ENCODE measurements at places on chromosomes 1 and 21.

GRCh38 chr1:196466166-196466565, 142.1 kb downstream of the KCNT2 start:
- DNase-seq: no peak

DNA sequence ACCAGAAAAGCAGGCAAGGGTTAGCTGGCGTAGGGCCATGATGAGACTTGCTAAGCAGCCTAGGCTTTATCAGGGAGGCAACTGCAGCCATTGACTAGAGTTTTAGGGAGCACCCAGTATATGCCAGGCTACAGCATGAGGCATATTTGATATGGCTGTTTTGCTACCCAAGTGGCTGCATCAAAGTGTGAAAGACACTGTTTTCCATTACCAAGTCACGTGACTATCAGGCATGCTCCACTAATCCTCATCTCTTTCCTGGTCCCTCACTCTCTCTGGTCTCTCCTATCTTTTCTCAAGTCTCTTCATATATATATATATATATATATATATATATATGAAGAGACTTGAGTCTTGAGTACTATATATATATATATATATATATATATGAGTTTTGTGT, 206.7 kb upstream of the POU3F1 start:
- no peak for DNase-seq

GRCh38 chr1:187624812-187625545, 796.2 kb downstream of the PLA2G4A start:
- peak; percentile 5 for DNase-seq

GRCh38 chr1:95245029-95245428, 11.0 kb downstream of the RWDD3 start:
- no peak for DNase-seq

- peak; percentile 14 for DNase-seq
These were observed 14.5 kb downstream of the SLC6A17 start for GRCh38 chr1:110164725-110165350.

- peak; percentile 72 for DNase-seq
These were observed 47.6 kb downstream of the ARHGEF16 start for GRCh38 chr1:3501856-3502640.

- DNase-seq: no peak
These were observed 18.5 kb upstream of the C1orf159 start for GRCh38 chr1:1134300-1134970.

DNA sequence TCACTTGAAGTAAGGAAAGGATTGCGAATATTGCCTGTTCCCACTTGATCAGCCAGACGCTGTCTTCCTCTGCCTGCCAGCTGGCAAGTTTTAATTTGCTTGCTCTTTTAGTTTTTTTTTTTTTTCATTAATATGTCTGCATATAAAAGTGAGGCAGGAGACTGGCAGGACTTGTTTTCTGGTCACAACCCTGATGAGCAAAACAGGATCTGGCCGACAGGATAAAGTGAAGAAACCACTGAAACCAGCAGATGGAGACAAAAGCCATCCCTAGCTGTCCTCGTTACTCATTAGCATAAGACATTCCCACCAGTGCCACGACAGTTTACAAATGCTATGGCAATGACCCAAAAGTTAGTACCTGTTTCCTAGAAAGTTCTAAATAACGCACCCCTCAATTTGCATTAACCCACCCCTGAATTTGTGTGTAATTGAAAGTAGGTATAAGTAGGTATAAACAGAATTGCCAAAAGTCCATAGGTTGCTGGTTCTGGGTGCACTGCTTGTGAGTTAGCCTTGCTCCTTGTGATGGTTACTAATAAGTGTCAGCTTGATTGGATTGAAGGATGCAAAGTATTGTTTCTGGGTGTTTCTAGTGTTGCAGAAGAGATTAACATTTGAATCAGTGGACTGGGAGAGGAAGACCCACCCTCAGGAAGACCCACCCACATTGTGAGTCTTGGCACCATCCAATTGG, 60.8 kb downstream of the ZNF684 start:
- peak; percentile 60 for DNase-seq

- DNase-seq: no peak
These were observed 396.5 kb upstream of the LRRC7 start for GRCh38 chr1:69171248-69171647.

DNA sequence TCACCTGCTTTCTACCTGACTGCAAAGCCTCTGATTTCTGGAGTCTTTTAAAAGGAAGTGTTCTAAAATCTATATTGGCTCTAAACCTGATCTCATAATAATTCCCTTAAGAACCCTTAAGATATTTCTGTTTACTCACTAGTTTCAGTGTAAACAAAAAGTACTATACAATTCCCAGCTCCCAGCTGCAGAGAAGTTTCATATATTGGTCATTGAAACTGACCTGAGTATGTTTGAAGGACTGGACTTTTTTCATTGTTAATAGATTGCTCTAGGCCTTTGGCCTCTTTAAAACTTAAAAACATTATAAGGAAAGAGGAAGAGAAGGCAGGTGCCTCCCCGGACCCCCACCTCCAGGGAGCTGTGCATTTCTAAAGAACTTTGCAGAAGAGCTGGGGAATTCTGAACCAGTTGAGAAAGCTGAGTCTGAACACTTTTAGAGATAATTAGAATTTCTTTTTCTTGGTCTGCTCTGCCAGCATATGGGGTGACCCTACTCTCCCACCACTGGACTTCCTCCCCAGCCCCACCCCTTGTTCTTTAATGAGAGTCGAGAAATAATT, 23.7 kb downstream of the CLIC6 start:
- DNase-seq: no peak

DNA sequence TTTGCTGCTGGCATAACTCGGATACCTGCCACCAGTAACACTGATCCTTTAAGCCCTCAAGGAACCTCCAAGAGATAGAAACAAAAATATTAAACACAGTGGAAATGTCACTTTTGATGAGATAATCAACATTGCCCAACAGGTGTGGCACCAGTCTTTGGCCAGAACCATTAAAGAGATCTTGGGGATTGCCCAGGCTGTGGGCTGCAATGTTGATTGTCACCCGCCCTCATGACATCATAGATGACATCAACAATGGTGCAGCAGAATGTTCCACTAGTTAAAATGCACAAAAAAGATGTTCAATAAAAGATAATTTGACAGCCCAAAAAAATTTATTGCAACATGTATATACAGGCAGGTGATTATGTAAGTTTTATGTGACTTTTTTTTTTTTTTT, 20.2 kb upstream of the ZMYM1 start:
- DNase-seq: no peak

DNA sequence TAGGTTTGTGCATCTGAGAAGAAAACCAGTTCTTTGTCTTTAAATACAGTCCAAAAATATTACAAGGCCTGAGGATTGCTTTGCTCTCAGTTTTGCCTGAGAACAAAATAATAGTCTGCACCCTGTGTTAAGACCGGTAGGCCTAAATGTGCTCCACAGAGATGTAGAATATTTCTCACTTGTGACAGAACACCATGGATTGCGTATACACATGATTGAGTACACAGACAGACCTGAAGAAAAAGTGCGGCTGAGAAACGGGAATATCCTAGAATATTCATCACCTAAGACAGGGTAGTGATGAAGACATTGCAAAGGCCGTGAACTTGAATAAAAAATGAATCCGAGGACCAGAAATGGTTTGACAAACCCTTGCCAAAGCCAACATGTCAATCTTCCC, 155.4 kb downstream of the BRINP3 start:
- DNase-seq: no peak

- DNase-seq: no peak
These were observed 103.1 kb upstream of the CSF3R start for GRCh38 chr1:36585569-36586548.

DNA sequence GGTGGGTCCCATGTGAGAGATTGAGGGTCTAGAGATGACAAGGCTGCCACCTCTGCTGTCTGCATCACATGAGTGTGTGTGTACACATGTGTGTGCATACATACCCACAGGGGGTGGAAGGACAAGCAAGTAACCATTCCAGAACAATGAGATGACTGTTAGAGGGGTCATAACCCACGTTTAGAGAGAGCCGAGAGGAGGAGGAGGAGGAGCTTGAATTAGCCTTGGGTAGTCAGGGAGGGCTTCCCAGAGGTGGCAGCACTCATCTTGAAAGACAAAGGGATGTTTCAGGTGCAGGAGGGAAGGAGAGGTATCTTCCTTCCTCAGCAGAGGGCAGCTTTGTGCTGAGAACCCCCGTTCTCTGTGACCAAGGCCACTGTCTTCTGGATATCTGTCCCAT, 21.3 kb downstream of the TNFRSF1B start:
- DNase-seq: no peak

- DNase-seq: no peak
These were observed 26.1 kb downstream of the PADI6 start for GRCh38 chr1:17397910-17398695.

GRCh38 chr1:234975941-234976860, 152.4 kb downstream of the TOMM20 start:
- DNase-seq: no peak

DNA sequence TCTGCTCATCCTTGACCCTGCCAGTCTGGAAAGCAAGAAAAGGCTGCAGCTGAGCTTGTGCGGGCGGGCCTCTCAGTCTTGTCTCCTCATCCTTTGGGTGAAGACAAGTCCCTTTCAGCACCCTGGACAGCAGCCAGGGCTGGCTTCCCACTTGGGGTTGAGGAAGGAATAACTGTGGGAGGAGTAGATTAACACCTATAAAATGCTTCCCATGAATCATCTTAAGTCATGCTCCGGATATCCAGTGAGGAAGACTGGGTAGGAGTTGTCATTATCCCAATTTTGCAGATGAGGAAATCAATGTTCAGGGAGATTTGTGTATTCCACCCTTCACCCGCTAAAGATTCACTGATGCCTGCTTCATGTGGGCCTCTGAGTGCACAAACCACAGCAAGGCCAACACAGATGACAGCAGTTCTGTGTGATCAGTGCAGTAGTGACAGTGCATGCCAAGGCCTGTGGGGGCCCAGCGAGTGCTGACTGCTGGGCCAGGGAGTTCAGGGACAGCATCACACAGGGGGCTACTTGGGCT, 20.1 kb upstream of the COL16A1 start:
- DNase-seq: peak; percentile 64

DNA sequence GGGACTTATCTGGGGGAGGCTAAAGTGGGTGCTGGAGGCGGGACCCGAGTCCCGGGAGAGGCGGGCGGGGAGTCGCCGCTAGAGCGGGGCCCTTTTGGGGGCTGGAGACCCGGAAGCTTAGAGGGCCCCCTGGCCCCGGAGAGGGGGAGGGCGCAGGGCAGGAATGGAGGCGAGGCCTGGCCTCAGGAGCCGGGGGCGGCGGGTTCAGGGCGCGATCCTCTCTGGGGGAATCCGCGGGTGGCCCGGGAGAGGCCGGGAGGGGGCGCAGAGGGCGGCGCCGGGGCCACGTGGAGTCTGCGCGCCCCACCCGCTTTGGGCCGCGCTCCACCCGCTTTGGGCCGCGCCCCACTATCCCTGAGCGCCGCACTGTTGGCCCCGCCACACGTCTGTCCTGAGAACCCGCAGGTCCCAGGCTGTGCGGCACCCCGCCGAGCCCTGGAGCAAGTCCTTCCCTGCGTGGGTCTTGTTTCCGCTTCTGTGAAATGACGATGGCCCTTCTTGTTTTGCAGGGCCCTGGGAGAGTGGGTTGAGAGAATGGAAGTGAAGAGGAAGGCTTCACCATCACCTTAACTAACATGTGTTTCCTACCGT, 84.4 kb downstream of the NKAIN1 start:
- peak; percentile 88 for DNase-seq
